ENCODE measurements at places on chromosomes 1 and 21. TPM values are rescaled to one million over a fixed set of nuclear protein-coding genes. Genes with fewer than 3 reads are reported as not detected.

- H3K36me3 ChIP-seq: no peaks in the 10 kb centered on the region
- H3K27ac ChIP-seq: no peak overlapping the region
- H3K27me3 ChIP-seq: peaks cover 30% of the 10 kb centered on the region
- DNase-seq: no peak
- H3K4me3 ChIP-seq: no peak overlapping the region
- H3K4me1 ChIP-seq: peaks cover 4% of the 10 kb centered on the region
Measured at GRCh38 chr1:171180670-171181069, 4.4 kb upstream of the FMO2 start.

- no peak overlapping the region for H3K4me3 ChIP-seq
- H3K27ac ChIP-seq: no peak overlapping the region
- no peaks in the 10 kb centered on the region for H3K36me3 ChIP-seq
- DNase-seq: no peak
Measured at GRCh38 chr1:59237900-59238299, 59.0 kb upstream of the FGGY start.

GRCh38 chr1:95201905-95202304 lies 32.1 kb upstream of the RWDD3 start:
- no peak for DNase-seq
- H3K36me3 ChIP-seq: no peaks in the 10 kb centered on the region
- H3K27ac ChIP-seq: no peak overlapping the region
- peaks cover 3% of the 10 kb centered on the region for H3K27me3 ChIP-seq
- no peaks in the 10 kb centered on the region for H3K4me1 ChIP-seq
- H3K4me3 ChIP-seq: no peak overlapping the region

- DNase-seq: peak; percentile 44
- H3K27ac ChIP-seq: no peak overlapping the region
- H3K4me1 ChIP-seq: peaks cover 6% of the 10 kb centered on the region
- H3K4me3 ChIP-seq: no peak overlapping the region
- H3K27me3 ChIP-seq: peaks cover 4% of the 10 kb centered on the region
- H3K36me3 ChIP-seq: peaks cover 4% of the 10 kb centered on the region
Measured at GRCh38 chr1:152110860-152111514, 4.3 kb downstream of the TCHH start.

DNA sequence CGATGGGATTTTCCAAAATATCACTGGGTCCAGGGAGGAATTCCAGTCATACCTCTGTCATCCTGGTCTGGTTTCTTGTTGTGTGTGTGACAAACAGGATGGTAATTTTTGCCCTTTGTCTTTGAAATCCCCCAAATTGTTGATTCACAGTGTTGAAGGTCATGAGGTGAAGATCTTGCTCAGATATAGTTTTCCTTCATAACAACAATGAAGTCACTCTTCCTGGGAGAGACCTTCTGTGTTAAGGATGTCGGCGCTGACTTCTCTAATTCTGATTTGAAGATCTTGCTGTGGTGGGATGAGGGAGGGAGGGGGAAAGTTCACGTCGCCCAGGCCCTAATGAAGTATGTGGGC lies 32.2 kb upstream of the MPZL1 start:
- H3K27me3 ChIP-seq: no peaks in the 10 kb centered on the region
- H3K36me3 ChIP-seq: peaks cover 21% of the 10 kb centered on the region
- H3K4me1 ChIP-seq: peaks cover 29% of the 10 kb centered on the region
- peak overlapping the region; percentile 66 for H3K27ac ChIP-seq

- H3K27ac ChIP-seq: no peak overlapping the region
- H3K4me1 ChIP-seq: no peaks in the 10 kb centered on the region
Measured at GRCh38 chr1:32448773-32449456, 16.0 kb upstream of the ZBTB8B start.

DNA sequence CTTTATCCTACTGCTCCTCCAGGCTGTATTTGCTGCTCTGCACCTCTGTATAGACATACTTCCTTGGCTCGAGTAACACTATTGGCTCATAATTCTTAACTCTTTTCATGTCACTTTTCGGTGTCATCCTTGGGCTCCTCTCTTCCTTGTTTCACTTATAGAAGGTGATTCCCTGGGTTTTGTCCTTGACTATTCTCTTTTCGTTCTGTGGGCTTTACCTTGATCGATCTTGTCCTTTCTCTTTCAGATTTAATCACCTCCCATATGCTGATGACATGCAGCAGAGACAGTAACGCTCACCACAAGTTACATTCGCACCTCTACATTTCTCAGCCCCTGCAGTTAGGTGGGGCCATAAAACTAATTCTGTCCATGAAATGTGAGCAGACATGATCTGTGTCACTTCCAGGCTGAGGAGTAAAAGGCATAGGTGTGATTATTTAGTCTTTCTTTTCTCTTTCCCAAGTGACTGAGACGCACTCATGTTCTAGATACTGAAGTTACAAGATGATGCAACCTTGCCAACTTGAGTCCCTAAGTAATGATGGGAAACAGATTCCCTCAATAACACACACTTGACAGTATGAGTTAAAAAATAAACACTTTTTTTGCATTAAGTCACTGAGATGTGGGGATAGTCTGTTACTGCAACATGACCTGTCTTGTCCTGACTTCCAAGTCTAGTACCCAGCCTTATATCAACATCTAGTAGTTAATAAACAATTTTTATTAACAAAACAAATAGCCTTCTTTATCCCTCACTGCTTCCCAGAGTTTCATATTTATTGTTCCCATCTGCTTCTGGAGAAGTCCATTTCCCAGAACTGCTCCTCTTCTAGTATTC lies 49.9 kb upstream of the HAO2 start:
- peaks cover 4% of the 10 kb centered on the region for H3K27me3 ChIP-seq
- H3K27ac ChIP-seq: no peak overlapping the region
- H3K36me3 ChIP-seq: no peaks in the 10 kb centered on the region
- H3K4me3 ChIP-seq: no peak overlapping the region
- no peaks in the 10 kb centered on the region for H3K4me1 ChIP-seq

GRCh38 chr1:1255078-1255477 lies 8.6 kb upstream of the C1QTNF12 start:
- H3K4me3 ChIP-seq: no peak overlapping the region
- H3K27me3 ChIP-seq: no peaks in the 10 kb centered on the region
- peaks cover 35% of the 10 kb centered on the region for H3K36me3 ChIP-seq

DNA sequence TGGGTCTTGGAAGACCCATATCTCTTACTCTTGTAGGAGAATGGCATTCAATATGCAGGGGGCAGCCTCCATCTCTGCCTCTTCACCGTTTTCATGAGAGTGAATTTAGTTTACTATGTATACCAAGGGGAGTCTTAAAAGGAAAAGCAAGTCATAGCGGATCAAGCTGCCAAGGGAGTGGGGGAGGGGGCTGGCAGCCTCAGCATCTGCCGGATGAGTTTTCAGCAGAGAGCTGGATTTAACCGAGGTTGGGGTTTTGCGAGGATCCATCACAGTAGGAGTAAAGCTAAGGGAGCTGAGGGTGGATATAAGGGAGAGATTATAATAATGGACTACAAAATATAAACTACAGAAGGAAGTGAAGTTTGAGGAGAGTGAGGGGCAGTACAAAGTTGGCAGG lies 9.9 kb downstream of the CD160 start:
- H3K27me3 ChIP-seq: no peaks in the 10 kb centered on the region
- peaks cover 6% of the 10 kb centered on the region for H3K4me1 ChIP-seq
- DNase-seq: no peak
- no peak overlapping the region for H3K4me3 ChIP-seq

DNA sequence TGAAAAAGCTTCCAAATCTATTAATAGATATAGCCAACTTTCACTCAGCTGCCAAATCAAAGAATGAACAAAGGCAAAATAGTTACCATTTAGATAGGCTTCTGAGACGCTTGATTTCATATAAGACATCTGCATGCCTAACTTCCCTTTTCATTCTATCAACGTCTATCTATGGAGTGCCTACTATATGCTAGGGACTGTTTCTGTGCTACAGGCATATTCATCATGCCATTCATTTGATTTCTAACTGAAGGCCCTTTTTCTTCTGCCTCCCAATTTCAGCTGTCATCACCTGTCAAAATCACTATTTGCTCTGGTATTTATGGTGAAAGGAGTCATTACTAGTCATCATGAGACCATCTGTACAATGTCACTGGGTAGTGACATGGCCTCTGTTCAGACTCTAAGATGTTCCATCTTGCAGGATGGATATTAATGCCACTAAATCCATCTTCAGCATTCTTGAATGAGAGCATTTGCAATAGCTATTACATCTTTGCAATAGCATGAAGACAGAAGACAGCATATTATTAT lies 4.3 kb upstream of the KRTAP13-1 start:
- H3K27me3 ChIP-seq: no peaks in the 10 kb centered on the region
- no peaks in the 10 kb centered on the region for H3K4me1 ChIP-seq
- H3K36me3 ChIP-seq: no peaks in the 10 kb centered on the region
- H3K4me3 ChIP-seq: no peak overlapping the region

- no peaks in the 10 kb centered on the region for H3K27me3 ChIP-seq
- H3K4me3 ChIP-seq: no peak overlapping the region
Measured at GRCh38 chr1:246801241-246802020, 77.2 kb downstream of the SCCPDH start.

DNA sequence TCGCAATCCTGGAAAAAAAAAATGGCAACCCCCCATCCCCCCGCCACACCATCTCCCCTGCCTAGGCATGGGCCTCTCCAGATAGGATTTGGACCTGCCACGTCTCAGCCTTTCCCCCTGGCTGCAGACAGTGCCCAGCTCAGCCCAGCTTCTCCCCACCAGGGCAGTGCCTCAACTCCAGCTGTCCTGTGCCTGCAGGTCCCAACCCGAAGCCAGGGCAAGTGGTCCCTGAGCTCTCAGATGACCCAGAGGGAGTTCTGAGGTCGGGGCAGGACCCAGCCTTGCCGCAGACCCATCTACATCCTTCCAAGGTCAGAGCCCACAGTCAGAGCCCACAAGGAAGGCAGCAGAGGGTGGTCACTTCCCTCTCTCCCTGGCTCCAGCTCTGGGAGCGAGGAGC lies 86.7 kb upstream of the POU3F1 start:
- H3K36me3 ChIP-seq: no peaks in the 10 kb centered on the region
- peaks cover 2% of the 10 kb centered on the region for H3K4me1 ChIP-seq
- H3K27ac ChIP-seq: no peak overlapping the region
- DNase-seq: no peak
- H3K4me3 ChIP-seq: no peak overlapping the region

- peaks cover 1% of the 10 kb centered on the region for H3K36me3 ChIP-seq
- no peak for DNase-seq
- H3K27ac ChIP-seq: no peak overlapping the region
- no peaks in the 10 kb centered on the region for H3K27me3 ChIP-seq
- H3K4me3 ChIP-seq: no peak overlapping the region
Measured at GRCh38 chr1:112687361-112687760, 12.9 kb downstream of the MOV10 start.

- H3K36me3 ChIP-seq: no peaks in the 10 kb centered on the region
- H3K4me3 ChIP-seq: no peak overlapping the region
- no peak overlapping the region for H3K27ac ChIP-seq
- H3K4me1 ChIP-seq: peaks cover 20% of the 10 kb centered on the region
Measured at GRCh38 chr1:59699227-59699847, 115.4 kb upstream of the HOOK1 start.

Gene SRP9
- 350 TPM for total RNA-seq

Gene CLCA1
- not detected for total RNA-seq

Gene KIF2C
- 71.0 TPM for total RNA-seq

Gene ALX3
- not detected for total RNA-seq

Gene SLAMF7
- 152 TPM for total RNA-seq

Gene GBP2
- total RNA-seq: 153 TPM
